ENCODE measurements at places on chromosomes 3 and 15.

GRCh38 chr3:61664105-61664482 lies 102.7 kb downstream of the PTPRG start:
- peak; percentile 97 for DNase-seq

GRCh38 chr3:43138488-43139231 lies 32.8 kb upstream of the POMGNT2 start:
- DNase-seq, result no peak

GRCh38 chr15:83339396-83339795 lies 54.9 kb upstream of the BNC1 start:
- DNase-seq, result no peak

GRCh38 chr3:153901152-153901551 lies 220.0 kb upstream of the ARHGEF26 start:
- no peak for DNase-seq

DNA sequence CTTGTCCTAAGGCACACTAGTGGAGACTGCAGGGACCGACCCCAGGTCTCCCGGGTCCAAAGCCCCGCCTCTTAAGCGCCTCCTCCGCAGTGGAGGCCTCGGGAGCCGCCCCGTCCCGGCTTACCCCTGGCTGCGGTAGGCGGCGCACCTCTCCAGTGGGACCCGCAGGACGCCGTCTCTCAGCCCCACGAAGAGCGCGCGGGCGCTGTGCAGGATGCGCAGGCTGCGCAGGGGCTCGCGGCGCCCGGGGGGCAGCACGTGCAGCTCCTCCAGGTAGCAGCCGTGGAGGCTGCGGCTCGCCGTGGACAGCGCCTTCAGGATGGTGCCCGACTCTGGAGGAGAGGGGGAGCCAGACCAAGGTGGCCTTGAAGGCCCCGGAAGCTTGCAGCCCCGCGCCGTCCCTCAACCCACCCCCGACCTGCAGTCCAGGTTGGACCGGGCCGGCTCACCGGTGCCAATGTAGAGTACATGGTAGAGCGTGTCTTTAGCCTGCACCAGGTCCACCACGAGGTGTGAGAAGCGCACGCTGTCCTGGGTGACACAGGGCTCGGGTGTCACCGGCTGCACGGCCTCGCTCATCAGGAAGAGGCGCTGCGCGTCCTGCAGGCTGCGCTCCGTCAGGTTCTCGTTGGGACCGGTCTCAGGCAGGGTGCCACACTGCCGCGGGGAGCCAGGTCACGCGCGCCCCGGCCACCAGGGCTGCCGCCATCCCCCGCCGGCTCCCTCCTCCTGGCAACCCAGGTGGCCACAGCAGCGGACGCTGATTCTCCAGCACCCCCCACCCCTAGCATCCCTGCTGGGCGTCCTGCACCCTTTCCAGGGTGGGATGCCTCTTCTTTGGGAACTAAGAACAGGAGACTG lies 105.5 kb downstream of the SEMA5B start:
- DNase-seq, result no peak

- DNase-seq, result no peak
Measured at GRCh38 chr3:103085465-103085864, 650.6 kb downstream of the ZPLD1 start.

DNA sequence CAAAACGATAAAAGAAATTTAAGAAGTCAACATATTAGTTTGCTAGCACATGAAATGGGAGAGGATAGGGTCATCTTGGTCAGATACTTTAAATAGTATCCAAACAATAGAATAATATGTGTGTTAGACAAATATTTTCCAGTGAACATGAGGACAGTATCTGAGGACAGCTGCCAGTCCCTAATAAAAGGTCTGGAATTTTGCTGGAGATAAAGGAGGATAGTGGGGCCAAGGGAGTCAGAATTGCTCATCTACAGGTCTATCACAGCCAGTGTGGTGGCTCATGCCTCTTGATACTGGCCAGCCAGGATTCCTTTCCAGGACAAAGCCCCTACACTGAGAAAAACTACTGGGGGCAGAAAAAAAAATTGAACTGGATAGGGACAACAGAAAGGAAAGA lies 74.0 kb downstream of the HERC1 start:
- DNase-seq, result no peak

GRCh38 chr15:48925714-48926223 lies 38.0 kb downstream of the SHC4 start:
- DNase-seq, result peak; percentile 63

GRCh38 chr3:159187232-159187631 lies 385.4 kb downstream of the MFSD1 start:
- DNase-seq, result no peak

- no peak for DNase-seq
Measured at GRCh38 chr3:58474348-58474911, 17.5 kb upstream of the KCTD6 start.

- DNase-seq, result no peak
Measured at GRCh38 chr3:10106919-10107318, 1.1 kb downstream of the FANCD2OS start.

DNA sequence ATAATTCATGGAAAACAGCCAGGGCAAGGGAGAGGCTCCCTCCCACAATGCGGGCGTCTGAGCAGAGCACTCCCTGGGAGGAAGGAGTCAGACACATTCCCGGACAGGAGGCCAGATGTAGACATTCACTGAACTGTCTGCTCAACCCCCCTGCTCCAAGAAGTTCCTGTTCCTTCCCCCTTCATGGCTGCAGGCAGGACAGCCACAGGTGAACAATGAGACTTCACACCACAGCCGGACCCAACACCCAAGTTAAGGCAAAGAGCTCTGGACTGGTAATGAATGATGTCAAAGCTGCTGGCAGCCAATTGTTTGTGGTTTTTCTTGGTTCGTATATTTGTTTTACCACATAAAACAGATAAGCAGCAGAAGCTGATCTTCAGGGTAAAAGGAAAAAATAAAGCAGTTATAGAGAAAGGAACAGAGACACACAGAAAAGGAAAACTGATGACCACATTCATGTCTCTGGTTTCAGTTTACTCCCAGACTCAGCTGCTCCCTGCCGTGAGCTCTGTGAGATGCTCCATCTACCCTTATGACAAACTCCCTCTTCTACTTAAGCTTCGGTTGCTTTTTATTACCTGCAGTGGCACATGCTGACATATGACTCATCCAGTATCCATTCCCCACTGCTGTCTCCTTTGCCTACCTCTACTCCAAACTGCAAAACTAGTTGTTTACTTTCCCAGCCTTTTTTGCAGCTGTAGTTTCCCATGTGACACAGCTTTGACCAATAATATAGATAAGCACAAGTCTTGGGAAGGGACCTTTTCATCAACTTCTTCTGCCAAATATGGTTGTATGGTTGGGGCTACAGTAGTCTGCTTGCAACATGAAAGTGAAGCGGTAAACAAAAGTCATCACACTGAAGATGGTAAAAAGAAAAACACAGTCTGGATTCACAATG lies 33.1 kb downstream of the DZIP1L start:
- DNase-seq, result peak; percentile 49

- no peak for DNase-seq
Measured at GRCh38 chr3:139227827-139228226, 116.0 kb upstream of the MRPS22 start.

DNA sequence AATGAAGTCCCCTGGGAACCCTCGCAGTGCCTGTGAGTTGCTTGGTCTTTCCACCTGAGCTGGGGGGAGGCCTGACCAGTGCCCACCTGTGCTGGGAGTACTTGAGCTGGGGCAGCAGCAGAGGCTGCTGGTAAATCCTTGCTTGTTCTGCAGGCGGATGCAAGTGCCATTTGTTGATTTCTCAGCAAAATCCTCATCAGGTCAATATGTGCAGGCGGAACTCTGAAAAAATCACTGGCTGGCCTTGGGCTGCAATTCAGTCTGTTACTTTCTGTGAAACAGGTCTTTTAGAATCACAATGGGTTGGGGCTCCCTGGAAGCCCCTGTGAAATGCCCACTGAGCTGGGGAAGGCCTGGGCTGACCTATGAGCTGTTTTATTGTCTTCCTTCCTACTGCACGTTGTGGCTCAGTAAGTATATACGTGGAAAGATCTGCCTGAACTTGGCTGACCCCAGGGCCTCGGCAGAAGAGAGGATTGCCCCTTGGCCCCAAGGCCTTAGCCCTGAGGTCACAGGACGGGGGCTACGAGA lies 182.0 kb upstream of the RGMA start:
- no peak for DNase-seq

GRCh38 chr3:141408596-141408995 lies 40.3 kb downstream of the ZBTB38 start:
- DNase-seq, result no peak

DNA sequence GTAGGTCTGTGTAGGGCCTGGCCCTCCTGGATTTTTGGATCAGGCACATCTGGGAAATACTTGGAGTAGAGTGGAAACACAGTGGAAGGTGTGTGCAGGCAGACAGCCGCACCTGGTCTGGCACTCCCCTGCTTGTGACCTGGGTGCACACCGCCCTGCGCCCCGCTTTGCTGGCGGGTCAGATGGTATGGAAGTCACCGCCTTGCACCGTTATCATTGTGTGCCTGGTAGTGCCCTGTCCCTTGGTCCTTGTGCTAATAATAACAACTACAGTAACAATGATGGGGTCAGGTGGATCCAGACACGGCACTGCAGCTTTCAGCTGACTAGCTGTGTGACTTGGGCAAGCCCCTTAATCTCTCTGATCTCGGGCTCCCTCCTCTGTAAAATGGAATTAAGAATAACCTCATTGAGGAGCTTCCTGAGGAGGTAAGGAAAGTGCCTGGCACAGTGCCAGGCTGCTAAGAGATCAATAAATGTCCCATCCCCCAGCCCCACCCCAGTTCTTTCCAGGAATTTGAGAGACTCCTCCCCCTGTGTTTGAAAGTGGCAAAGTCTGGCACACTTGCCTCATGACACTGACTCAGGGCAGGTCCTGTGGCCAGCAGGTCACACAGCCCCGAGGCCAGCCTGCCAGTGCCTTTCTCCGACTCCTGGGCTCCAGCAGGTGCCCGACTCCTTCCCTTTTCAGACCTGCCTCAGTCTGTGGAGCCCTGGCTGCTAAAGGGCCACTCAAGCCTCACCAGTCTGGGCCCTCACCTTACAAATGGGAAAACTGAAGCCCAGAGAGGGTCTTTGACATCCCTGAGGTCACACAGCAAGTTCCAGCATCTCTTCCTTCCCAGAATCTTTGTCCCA lies 9.8 kb downstream of the ISG20 start:
- DNase-seq, result no peak

GRCh38 chr3:51340013-51340829 lies 44.9 kb upstream of the MANF start:
- peak; percentile 84 for DNase-seq

DNA sequence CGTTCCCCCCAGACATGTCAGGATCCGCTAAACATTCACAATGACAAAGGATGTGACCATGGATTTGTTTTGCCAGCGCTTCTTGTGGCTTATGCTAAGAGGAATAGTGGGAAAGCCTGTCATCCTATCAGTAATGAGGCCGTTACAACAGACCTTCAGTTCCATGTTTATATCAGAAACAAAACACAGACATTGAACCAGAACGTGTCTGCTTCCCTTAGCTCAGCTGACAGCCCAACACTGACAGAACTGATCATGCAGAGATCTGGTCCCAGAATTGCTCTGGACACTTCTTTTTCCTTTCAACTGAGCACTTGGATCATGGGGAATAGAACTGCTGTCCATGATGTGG lies 58.3 kb upstream of the MYZAP start:
- no peak for DNase-seq

- DNase-seq, result no peak
Measured at GRCh38 chr3:47004369-47005211, 25.1 kb downstream of the NBEAL2 start.

GRCh38 chr3:122940628-122941086 lies 86.9 kb downstream of the SEMA5B start:
- peak; percentile 70 for DNase-seq

GRCh38 chr3:165641569-165642310 lies 195.5 kb downstream of the BCHE start:
- no peak for DNase-seq

DNA sequence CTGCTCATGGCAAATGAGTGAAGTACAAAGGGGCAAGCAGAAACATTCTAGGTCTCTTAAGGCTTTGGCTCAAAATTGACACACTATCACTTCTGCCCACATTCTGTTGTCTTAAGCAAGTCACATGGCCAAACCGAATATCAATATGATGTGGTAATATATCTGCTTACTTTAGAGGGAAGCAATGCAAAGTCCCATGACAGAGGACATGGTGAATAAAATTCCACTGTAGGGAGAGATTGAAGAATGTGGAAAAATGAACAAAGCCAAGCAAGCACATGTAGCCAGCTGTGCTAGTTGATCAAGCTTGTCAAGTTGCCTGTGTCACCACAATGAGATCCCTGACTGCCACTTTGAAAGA lies 11.2 kb upstream of the TBC1D5 start:
- no peak for DNase-seq

DNA sequence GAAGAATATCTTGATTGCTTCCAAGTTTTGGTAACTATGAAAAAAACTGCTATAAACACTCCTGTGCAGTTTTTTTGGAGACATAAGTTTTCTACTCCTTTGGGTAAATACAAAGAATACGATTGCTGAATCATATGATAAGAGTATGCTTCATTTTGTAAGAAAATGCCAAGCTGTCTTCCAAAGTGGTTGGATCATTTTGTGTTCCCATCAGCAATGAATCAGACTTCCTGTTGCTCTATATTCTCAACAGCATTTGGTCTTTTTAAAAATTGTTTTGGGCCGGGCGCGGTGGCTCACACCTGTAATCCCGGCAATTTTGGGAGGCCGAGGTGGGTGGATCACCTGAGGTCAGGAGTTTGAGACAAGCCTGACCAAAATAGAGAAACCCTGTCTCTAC lies 14.5 kb downstream of the BTD start:
- no peak for DNase-seq

DNA sequence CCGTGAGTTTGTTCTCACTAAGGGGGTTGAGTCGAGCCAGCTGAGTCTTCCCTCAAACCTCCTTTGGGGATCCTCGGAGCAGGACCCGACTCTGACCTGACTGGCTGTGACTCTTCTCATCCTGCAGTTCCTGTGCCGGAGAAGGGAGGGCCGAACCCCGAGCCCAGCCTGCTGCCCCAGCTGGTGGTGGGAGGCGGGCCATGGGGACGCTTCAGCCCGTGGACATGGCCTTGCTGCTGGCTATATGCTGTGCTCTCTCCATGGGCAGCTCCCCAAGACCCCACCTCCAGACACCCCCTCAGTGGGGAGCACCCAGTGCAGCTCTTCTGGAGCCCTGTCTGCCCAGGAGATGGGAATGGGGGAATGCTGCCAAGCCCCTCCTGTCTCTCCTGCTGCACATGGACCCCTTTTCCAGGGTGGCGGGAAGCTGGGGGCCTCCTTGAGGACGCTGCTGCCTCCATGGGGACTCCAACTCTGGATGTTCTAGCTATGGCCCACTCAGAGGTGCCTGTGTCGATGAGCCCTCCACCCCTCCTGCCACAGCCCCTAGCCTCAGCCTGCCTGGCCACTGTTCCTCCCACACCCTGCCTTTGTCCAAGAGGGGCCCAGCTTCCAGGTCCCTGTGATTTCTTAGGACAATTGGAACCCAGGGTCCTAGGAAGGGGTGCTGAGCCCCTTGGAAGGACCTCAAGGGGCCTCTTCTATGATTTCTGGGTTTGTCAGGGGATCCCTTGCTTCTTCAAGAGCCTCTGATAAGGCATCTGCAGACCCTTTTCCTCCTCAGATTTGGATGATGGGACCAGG lies 12.8 kb downstream of the C15orf39 start:
- DNase-seq, result no peak

DNA sequence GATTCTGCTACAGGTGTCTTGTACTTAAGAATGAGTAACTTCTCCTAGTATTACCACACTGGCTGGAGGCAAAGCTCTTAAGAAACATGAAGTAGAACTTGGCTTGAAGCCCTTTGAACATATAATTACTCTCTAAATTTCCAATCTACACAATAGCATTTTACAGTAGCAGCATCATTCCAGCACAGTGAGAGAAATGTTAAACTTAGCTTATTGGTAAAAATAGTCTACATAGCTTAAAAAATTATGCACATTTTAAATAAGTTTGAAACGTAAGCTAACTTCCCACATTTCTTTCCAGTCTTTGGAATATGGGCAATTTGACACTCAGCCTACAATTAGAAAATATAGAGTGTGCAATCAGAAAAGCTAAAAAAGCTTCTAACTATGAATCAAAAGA lies 32.8 kb upstream of the TOP2B start:
- DNase-seq, result no peak

All from fibroblast of skin of left biceps (primary cell).